ENCODE measurements at places on chromosomes 16 and 17.

DNA sequence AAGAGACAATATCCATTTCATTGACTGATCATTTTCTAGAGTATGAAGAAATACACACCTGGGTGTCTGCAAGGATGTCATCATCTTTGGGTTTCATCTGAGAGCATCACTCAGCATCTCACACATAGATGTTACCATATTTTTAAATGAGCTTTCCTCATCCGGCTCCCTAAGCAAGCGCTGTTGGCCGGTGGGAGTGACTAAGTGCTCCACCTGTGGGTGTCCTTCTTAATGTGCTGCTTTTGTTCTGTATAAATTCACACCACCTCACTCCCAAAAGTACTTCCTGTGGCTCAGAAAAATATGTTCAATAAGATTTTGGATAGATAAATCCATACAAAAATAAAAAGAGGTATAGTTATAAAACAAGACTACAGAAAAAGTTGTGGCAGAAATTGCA lies 7.4 kb downstream of the SSTR2 start:
- DNase-seq = no peak

DNA sequence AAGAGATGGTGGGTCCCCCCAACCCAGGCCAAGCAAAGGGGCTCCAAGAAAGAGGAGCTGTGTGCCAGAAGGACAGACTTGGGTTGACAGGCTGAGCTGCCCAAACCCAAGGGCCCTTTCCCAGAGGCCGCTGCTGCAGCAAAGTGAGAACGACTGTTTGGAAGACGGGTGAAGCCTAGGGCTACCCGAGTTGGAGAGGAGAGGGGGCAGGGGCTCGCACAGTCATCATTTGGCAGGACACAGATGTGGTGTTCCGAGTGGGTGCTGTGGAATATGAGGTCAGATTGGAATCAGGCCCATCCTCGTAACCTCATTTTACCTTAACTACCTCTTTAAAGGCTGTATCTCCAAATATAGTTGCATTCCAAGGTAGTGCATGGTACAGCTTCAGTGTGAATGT lies 5.3 kb upstream of the MFAP4 start:
- DNase-seq = no peak

DNA sequence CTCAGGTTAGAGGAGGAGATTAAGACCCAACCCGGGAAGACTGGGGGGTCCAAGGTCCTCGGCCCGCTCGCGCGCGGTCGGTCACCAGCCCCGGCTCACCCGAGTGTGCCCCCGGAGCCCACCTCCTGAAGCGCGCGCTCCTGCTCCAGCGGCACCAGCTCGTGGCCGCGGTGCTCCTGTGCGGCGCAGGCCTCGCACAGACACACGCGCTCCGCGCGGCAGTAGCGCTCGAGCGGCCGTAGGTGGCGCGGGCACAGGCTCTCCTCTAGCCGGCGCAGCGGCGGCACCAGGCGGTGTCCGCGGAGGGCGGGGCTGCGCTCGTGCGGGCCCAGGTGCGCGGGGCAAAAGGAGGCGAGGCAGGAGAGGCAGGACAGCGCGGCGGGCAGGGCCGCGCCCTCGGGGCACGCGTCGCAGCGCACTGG lies 618 bp downstream of the TRIM47 start:
- peak; percentile 58 for DNase-seq

DNA sequence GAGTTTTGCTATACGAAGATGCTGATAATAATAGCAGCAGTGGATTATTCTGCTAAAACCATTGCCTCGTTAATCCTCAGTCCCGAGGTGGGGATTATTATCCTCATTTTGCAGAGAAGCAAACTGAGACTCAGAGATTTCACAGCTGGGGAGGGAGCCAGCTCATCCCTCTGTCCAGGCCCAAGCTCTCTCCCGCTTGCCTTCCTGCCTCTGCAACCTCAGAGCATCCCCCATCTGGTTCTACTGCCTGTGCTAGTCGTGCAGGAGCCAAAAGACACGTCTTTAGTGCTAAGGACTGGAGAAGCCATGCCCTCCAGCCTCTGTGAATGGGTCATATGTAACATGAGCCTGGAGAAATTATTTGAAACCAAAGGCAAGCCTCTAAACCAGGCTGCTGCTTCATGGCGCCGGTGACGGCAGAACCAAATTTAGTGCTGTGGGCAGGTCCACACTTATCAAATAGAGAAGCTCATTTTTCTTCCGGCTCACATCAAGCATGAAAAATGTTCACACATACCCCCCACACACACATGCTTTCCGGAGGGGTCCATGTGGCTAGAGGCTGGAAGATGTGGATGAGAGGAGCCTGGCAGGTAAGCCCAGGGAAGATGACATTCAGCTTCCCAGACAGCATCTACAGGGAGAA lies 13.5 kb downstream of the MAPT start:
- DNase-seq = no peak

GRCh38 chr17:40699853-40700252 lies 3.7 kb downstream of the KRT24 start:
- DNase-seq = no peak

DNA sequence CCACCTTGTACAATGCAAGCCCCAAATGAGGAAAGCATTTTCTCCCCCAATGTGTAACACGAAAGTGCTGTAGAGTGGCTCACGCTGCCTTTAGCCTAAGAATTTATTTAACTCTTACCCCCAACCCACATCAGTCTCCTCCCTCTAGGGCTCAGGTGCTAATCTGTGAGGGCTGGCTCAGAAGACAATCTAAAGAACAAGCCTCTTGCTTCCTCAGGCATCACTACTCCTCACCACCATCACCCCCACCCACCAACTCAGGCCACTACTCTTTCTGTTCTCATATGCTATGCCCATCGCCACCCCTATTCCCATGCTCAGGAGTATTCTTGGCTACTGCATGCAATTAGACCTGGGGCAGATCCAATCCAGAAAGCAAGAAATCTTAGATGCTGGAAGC lies 3.9 kb upstream of the CCL2 start:
- no peak for DNase-seq

DNA sequence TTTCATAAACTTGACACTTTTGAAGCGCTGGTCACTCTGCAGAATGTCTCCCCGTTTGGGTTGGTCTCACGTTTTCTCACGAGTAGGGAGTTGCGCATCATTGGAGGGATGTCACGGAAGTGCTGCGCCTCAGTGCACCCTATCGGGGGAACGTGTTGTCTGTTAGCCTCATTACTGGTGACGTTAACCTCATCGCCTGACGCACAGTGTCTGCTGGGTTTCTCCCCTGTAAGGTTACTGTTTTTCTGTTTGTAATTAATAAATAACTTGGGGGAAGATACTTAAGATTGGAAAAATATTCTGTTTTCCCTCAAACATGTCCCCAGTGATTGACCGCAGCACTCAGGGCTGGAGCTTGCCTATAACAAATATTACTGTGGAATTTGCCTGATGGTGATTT lies 26.7 kb downstream of the VAC14 start:
- DNase-seq = no peak

DNA sequence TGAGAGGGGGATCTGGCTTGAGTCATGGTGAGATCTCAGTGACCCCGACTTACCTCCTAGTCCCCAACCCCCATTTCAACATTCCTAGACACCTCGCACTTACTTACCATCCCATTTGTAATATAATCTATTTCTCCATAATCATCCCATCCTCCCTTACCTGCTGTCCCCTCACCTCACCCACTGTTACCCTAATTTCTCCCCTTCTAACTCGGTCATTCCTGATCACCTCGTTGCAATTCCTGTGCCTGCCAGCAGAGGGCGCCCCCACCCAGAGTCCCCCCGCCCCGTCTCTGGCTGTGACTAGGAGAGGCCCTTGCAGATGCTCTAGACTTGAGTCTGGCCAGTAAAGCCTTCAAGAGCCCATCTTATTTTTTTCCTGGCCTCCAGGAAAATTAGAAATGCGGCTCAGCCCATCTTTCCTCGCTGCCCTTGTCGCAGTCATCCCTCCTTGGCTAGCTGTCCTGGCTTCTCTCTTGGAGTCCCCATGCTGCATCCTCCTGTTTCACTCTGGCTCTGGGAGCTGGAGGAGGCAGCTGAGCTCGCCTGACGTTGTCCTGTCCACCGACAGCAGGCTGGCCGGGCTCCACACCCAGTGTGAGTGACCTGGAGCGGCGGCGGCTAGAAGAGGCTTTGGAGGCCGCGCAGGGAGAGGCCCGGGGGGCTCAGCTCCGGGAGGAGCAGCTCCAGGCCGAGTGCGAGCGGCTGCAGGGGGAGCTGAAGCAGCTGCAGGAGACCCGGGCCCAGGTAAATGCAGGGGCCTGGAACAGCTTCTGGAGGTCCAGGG lies 5.0 kb downstream of the TBKBP1 start:
- peak; percentile 79 for DNase-seq

GRCh38 chr16:4117250-4117578 lies 972 bp upstream of the ADCY9 start:
- DNase-seq = no peak

DNA sequence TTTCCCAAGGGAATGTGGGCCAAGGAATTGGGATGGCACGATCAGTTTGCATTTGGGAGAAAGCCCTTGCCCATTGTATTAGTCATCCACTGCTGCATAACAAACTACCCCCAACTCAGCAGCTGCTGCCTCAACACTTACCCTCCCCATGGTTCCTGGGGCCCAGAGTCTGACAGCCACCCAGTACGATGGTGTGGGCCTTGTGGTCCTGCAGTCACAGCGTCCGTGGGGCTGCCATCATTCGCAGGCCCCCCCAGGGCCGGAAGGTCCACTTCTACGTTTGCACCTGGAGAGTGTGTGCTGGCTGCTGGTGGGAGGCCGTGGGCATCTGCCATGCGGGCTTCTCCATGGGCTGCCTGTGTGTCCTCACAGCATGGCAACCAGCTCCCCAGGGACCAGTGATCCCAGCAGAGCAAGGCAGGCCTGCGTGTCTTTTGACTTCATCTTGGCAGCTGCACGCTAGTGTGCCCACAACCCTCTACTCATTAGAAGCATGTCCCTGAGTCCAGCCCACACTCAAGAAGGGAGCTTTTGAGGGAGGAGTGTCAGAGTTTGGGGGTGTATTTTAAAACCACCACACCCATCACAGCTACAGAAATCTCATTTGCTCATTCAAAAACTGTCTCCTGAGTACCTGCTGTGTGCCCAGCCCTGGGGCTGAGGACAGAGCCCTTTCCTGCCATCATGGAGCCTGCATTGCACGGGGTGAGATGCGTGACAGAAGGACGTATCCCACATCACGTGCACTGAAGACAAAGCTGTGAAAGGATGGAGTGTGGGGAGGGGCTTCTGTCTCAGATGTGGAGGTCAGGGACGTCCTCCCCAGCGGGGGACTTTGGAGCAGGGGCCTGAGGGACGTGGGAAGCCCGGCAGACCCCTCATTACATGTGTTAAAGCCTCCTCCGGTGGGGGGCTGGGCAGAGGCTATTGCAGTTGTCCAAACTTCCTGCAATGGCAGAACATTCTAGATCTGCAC lies 185.0 kb upstream of the ZNF469 start:
- DNase-seq = no peak

DNA sequence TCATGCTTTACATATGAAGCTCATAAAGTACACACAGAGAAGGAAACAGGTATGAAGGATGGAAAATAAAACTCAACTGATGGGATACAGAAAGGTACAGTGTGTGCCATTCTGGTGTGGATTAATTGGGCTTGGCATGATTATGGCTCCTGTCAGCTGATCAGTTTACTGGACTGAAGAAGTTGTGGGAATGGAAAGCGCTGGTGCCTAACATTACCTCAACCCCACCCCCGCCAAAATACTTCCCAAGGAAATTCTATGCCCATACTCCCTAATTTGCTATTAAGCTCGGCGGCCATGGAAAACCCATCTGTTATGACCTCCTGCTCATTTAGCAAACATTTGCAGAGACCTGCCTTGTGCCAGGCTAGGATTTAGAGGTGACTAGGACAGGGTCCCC lies 16.6 kb upstream of the PMFBP1 start:
- no peak for DNase-seq

DNA sequence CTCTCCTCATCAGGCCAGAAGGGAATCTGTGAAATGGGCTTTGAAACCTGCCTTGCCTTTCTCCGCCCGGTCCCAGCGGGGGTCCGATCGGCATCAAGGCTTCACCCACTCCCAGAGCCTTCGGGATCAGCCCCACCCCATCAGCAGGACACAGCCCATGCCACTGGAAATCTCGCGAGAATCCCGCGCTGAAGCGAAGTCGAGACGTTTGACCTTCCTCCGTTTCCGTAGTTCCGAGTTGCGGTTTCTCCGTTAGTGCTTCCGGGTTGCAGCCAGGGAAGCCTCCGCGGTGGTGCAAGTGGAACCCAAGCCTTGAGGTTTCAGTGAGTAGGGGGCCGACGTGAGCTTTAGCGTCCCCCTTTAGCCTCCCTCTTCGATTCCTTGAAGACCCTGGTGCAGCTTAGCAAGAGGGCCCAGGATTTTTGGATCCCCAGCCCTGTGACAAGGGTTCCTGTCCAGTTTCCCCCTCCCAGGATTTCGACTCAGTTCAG lies at the start of gene COASY:
COASY (plus strand) TSS at position 252 of the 491 bp plus-strand sequence. CDS start 475 bp downstream, outside the sequence.
- peak; percentile 87 for DNase-seq

DNA sequence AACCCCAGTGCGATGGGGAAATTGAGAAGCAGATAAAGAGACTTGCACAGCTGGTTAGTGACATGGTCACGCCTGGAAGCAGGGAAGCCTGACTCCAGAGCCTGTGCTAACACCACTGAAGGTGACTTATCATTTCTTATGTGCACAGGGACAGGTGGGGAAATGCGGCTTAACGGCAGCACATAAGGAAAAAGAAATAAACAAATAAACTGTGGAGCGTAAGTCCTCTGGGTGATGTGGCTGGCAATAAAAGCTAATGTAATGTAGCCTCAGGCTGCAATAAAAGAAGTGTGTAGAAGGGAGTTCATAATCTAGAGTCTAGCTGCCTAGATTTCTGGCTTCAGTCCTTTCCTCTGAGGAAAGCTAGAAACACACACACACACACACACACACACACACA lies 10.6 kb downstream of the CDH11 start:
- no peak for DNase-seq

DNA sequence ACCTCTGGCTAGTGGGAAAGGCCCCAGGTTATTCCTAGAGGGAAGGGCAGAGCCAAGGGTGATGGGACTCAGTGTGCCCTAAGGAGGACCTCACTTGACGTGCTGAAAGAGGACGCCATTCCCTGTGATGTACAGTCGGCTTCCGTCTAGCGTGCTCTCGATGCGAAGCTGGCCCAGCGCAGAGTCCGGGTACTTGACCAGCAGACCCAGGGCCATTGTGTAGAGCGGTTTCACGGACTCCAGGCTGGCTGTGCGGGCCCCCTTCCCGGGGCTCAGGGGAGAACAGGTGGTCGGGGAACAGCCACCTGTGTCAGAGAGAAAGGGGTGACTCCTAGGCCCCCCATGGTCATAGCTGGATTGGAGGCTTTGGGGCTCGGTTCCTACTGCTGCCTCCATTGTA lies 19.9 kb downstream of the PLEKHG4 start:
- DNase-seq = no peak

Measured in stimulated activated CD4-positive, alpha-beta T cell treated with anti-CD3 and anti-CD28 coated beads, Interleukin-12 subunit alpha, Interleukin-12 subunit beta, amount 100 ng/mL, for 24 hours (primary cell).